ENCODE measurements at places on chromosomes 16 and 17.
A peak's percentile ranks its signal among the peaks of the same experiment; 100 is the strongest.

DNA sequence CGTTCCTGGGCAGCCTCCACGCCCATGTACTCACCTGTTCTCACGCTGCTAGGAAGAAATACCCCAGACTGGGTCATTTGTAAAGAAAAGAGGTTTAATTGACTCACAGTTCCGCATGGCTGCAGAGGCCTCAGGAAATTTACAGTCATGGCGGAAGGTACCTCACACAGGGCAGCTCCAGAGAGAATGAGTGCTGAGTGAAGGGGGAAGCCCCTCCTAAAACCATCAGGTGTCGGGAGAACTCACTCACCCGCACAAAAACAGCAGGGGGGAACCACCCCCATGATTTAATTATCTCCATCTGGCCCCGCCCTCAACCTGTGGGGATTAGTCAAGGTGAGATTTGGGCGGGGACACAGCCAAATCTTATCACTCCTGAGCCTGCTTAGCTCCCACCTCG is 18.2 kb downstream of the RAB40C start:
- DNase-seq = no peak

DNA sequence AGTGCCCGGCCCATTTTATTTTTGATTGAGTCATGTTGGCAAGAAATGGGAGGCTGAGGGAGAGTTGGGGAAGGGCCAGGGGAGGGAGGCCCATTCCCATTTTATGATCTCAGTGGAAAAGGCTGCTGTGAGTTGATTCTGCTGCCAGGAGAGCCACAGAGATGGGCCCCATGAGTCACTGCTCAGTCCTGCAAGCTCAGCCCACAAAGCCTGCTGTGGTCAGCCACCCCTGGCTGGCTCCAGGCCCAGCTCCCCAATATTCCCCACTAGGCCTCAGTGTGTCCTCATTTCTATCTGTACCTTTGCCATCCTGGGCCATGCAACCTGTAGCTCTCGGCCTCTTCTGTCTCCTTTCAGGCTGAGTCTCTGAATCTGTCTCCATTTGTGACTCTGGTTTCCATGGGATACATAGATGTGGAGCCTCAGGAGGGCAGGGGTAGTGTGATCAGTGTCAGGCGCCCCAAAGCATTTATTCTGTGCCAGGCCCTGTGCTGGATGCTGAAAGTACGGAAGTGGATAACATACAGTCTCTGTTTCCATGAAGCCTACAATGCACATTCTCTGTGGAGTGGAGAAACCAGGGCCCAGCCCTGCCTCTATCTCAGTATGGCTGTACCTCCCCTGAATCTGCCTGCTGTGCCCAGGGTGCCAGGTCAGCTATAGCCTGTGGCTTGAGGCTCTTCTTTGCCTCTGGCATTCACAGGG is 1.9 kb upstream of the PLEKHG4 start:
- no peak for DNase-seq

GRCh38 chr16:67312719-67313118 is 13.8 kb downstream of the KCTD19 start:
- no peak for DNase-seq

DNA sequence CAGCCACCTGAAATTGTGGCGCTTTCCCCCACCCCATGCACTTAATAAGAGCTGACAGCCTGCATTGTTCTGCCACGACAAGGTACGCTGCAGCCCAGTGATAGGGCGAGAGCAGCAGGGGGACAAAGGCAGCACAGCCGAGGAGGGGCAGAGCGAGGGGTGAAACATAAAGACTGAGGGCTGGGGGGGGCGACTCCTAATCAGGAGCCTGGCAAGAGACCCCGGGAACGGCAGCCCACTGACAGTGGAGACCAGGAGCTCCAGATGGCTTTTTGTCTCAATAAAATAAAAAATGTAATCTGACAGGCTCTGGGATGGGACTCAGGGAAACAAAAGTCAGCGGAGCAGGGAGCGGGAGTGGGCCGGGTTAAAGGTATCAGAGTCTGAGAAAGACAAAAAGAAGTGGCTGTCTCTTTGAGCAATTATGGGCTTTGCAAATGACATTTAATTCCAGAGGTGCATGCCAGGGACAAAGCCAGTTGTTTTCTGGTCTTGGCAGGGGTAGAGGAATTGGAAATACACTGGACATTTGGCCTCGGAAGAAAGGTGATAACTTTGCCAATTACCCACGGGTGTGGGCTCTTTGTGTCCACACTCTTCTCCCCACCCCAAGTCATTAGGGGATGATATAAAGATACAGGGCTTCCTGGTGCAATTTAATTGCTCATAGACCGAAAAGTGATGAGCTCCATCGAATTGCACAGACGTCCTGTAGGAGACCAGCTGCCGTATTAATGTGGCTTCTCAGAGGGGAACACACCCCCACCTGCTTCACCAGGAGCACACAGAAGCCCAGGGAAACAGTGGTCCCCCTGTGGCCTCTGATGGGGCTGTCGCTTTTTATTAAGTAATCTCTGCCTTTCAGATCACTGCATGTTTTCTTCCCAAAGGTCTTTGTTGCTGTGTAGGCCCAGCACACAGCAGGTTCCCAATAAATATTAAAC is 17.6 kb upstream of the CCDC182 start:
- no peak for DNase-seq

DNA sequence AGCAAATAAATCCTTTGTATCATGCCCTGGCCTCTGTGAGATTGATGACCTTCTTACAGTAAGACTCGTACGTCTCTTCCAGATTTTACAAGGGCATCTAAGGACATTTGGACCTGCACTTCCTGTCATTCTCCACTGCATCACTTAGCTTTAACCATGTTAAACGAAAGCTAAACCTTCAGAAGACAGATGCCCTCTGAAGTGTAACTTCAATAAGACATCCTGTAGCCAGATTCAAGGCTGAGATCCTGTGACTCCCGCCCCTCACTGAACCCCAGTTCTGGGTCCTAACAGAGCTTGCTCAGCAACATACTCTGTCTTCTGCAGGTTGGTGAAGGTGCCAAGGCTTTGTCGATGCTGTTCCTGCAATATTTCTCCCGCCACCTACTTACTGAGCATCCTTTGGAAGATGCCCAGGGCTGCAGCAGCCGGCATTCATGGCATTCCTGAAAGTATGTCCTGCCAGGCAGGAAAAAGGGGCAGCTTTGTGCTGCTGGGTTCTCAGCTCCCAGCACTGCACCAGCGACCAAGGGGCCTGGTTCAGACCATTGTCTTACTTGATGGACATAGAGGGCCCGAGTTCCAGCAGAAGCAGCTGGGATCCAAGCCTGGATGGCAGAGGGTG is 131.1 kb downstream of the AXIN2 start:
- peak; percentile 30 for DNase-seq

DNA sequence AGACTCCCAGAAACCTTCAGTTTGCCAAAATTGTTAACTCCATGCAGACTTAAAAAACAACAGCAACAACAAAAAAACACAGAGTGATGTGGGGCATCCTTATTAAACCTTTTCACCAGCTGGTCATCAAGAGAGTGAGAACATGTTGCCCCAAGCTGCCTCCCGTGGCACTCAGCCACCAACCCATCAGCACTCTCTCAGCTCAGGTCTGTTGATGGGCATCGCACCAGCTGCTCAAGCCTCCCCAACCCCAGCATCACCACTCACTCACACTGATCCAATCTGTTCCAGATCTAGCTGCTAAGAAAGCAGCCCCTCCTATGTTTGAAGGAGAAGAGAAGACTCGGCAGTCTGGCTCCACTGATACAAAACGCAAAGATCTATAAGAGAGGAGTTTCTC is 46.8 kb downstream of the SLC39A11 start:
- DNase-seq = no peak

DNA sequence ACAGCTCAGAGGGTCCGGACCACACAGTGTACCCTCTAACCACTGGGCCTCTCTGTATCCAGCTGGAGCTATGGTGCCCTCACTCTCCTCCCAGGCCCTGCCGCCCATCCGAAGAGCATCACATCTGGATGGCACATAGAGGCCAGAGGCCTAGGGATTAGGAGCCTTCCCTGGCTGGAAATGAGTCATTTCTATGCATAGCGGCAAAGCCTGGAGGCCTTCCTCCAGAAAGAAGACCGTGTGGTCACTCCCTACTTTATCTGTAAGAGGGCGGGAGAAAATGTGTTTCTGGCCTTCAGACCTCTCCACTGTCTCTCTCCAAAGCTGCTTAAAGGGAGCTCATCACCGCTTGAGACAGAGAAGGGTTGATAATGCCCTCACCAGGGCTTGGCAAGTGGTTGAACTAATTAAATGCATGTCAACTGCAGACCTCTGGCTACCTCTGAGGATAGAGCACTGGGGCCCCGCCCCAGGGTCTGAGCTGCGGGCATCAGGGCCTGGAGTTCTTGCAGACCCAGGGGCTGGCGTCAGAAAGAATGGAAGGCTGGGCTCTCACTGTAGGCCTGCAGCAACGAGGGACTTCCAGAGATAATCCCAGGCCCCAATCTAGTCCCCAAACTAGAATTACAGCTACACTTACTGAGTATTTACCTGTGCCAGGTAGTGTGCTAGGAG is 122.2 kb downstream of the IRX5 start:
- DNase-seq = no peak

- no peak for DNase-seq
These were observed 70.7 kb downstream of the TEX14 start for GRCh38 chr17:58621174-58621573.

- DNase-seq = no peak
These were observed 44.7 kb downstream of the GRB7 start for GRCh38 chr17:39782481-39782880.

GRCh38 chr17:9999919-10000695 is 95.0 kb upstream of the RCVRN start:
- no peak for DNase-seq

DNA sequence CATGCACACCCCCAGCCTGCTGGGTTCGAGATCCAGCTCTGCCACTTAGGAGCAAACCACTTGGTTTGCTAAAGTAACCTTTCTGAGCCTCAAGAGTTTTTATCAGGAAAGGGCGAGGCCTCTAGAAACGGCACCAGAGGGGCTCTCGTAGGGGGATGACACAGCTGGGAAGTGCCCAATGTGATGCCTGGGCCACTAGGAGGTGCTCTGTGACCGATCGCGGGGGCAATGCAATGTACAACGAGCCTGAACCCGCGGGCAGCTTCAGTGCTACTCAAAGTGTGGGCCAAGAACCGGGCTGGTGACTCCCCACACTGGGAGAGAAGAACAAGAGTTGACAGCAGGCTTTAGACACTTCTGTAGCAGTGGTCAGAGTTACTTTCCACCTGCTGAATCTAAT is 9.4 kb downstream of the C16orf89 start:
- no peak for DNase-seq

DNA sequence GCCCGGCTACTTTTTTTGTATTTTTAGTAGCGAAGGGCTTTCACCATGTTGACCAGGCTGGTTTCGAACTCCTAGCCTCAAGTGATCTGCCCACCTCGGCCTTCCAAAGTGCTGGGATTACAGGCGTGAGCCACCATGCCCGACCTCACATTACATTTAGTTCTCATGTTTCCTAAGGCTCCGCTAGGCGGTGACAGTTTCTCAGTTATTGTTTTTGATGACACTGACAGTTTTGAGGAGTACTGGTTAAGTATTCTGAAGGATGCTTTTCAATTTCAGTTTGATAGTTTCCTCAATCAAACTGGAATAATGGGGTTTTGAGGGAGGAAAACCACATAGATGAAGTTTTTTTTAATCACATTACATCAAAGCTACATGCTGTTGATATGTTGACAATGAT is 1028.5 kb downstream of the CDH8 start:
- DNase-seq = no peak

All from T-cell (primary cell).